CD4-positive, alpha-beta T cell treated with Interleukin-1 beta for 1 hour (primary cell): ENCODE measurements at places on chromosomes 3 and 15.
A peak's percentile ranks its signal among the peaks of the same experiment; 100 is the strongest.

- DNase-seq, result no peak
These were observed 1297.6 kb upstream of the ALCAM start for GRCh38 chr3:104069114-104069513.

- no peak for DNase-seq
These were observed 107.4 kb downstream of the ADAMTS17 start for GRCh38 chr15:100234158-100235029.

DNA sequence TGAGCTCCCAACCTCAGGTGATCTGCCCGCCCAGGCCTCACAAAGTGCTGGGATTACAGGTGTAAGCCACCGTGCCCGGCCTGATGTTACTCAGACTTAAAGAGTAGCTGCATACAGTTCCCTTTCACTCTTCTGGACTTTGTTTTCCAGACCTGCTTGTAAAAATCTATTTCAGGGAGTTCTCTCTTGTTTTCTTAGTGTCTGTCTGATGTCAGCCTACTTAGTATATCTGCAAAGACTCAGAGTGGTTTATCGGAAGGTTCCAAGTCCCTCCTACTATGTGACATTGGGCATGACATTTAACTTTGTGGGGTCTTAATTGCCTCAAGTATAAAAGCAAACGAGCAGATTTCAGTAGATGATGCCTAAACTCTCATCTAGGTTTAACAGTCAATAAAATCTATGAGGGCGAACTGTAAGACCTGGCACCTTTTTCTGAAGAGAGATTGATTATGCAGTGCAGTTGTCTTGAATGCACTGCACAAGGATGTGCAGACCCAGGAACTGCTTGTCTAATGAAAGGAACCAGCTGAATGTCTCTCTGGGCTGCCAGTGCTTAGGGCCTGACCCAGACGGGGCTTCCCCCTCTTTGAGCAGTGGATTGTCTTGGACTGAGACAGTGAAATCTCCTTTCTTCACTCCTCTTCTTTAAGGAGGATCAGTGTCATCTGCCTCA, 301.4 kb downstream of the PTPRG start:
- DNase-seq, result no peak

DNA sequence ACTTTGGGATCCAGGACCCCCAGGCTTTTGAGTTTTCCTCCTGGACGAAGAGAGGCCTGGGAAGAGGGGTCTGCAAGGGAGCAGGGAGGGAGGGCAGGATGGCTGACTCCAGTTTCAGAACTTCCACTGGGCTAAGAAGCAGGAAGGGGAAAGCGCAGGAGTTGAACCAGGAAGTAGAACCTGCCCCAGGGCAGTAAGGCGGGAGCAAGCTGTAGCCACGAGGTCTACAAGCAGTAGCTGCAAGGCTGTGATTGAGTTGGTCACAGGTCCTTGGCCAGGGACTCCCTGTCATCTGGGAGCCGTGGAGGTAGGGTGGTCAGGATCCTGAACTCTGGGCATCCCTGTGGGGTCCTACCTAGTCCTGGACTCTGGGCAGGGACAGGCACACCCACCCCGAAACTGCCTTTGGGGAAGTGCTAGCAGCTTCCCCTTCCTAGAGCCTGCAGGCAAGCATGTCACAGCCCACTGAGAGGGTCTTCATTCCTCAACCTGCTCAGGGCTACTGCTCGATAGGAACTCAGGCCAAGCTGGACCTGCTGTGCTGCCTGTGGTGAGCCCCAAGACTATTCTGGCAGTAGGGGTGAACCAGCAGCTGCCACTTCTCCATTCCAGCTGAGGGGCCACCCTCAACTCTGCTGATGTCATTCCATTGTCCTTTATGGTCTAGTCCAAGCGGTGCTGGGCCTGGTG, 5.8 kb upstream of the GNAI2 start:
- DNase-seq, result no peak

- DNase-seq, result peak; percentile 45
These were observed 254.8 kb upstream of the EOMES start for GRCh38 chr3:27976933-27977332.

- no peak for DNase-seq
These were observed 416.5 kb upstream of the RGMA start for GRCh38 chr15:93505506-93505905.

- no peak for DNase-seq
These were observed 73.8 kb downstream of the FLNB start for GRCh38 chr3:58082047-58082446.

DNA sequence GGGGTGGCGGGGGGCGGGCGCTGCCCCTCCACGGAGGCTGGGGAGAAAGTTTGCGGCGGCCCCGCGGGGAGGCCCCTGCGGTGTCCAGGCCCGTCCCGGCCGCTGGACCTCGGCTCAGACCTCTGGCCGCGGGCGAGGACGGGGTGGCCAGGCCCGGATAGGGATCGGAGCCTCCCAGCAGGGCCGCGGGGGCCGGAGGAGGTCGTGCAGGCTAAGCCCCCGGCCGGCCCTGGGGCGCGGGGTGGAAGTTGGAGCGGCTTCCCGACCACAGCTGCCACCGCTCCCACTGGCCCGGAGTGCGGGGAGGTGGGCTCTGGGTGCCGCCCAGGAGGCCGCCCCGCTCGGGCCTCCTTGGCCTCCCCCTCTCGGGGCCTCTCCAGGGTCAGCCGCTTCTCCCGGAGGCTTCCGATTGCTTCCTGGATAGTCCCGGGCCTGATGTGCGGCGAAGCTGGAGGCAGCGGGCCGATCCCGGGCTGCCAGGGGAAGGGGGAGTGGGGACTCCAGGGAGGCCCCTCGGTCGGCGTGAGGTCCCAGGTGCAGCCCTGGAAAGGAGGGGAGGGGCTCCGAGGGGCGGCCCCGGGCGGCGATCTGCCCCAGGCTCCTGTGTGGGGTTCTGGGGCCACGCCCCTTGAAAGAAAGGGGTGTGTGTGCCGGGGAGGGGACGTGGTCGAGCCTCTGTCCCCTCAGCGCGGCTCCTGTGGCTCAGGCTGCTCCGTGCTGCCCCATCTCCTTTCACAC, 907 bp downstream of the PLXNA1 start:
- DNase-seq, result peak; percentile 33

GRCh38 chr3:110528305-110529121, 543.1 kb upstream of the NECTIN3 start:
- DNase-seq, result no peak

- no peak for DNase-seq
These were observed 600.2 kb upstream of the GRM7 start for GRCh38 chr3:6260551-6261191.

- no peak for DNase-seq
These were observed 47.4 kb downstream of the RAD54L2 start for GRCh38 chr3:51585871-51586270.

DNA sequence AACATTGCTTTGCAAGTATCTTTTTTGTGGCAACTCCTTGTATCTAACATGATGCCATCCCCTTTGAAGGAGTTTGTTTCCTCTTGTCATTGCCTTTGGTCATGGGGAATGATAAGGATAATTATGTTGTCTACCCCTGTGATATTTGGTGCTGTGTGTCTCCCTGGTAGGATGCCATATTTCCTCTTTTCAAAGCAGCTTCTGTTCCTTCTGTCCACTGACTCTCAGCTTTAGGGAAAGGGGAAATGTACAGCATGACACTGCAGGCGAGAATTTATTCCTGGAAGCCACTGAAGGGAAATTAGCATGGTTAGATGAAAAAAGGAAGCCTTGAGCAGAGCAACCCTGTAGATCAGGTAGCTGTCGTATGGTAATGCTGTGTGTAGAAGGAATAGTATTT, 576.7 kb downstream of the CADM2 start:
- DNase-seq, result no peak

- no peak for DNase-seq
These were observed 17.4 kb upstream of the ST3GAL6 start for GRCh38 chr3:98745718-98746117.

DNA sequence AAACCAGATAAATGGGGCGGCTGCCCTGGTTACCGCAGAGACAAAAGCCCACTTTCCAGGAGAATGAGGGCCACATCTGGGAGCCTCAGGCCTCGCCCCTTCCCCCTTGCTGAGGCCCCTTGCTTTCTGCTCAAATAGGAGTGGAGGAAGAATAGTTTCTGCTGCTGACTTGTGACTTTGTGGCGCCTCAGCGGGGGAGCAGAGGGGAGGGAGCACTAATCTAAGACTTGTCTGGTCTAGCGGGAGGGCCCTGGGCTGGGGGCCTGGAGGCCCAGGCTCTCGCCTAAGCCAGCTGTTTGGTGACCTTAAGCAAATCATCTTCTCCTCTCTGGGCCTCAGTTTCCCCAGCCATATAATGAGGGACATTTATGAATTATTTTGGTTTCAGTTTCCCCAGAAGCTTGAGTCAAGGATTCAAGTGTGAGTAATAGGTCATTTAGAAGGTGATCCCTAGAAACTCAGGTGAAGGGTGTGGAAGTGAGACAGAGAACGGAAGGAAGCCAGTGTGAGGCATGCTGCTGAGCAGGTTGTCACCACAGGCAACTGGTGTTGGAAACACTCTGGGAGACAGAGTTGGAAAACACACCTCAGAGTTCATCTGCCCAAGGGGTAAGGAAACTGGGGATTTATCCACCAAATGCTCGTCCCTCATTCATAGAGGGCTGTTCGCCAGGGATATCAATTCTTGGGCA, 25.9 kb upstream of the SMAD3 start:
- DNase-seq, result no peak

GRCh38 chr15:24772686-24773373, 97.3 kb downstream of the NPAP1 start:
- peak; percentile 70 for DNase-seq

DNA sequence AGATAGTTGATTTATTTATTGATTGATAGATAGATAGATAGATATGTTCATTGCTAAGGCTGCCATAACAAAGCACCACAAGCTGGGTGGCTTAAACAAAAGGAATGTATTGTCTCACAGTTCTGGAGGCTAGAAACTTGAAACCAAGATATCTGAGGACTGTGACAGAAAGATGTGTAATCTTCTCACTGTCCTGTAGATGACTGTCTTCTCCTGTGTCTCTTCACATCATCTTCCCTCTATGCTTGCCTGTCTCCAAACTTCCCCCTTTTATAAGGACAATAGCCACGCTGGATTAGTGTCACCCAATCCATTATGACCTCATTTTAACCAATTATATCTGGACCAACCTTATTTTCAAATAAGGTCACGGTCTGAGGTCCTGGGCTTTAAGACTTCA, 40.9 kb downstream of the GNB4 start:
- DNase-seq, result no peak

- DNase-seq, result no peak
These were observed 97.5 kb downstream of the BDH1 start for GRCh38 chr3:197458179-197458707.

DNA sequence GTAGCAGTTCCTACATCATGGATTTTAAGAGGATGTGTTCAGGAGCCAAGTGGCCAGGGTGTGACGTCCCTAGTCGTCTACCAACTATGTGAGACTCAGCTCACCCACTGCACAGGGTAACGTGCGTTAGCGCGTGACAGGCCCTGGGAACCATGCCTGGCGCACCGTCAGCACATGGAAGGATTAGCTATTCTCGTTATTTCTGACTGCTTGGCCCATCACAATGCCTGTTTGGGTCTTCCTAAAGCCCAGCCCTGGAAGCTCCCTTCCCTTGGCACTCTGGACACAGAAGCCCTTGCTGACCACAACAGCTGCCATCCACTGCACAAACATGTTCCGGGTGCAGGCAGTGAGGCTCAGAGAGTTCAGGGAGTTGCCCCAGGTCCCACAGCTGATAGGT, 91.0 kb upstream of the RPL32 start:
- no peak for DNase-seq

DNA sequence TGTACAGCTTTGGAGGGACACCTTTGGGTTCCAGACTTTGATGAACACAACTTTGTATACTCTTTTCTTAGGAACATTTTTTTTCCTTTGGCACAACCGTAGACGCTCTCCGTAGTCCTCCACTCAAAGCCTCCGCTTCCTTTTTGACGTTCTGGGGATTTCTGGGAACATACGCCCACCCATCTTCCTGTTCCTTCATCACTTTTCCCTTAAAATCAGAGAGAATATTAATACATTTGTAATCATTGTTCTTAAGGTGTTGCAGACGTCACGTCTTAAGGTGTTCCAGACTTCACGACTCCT, 405 bp upstream of the SPG21 start:
- no peak for DNase-seq

- DNase-seq, result no peak
These were observed 419.5 kb upstream of the PROK2 start for GRCh38 chr3:72204452-72204851.

DNA sequence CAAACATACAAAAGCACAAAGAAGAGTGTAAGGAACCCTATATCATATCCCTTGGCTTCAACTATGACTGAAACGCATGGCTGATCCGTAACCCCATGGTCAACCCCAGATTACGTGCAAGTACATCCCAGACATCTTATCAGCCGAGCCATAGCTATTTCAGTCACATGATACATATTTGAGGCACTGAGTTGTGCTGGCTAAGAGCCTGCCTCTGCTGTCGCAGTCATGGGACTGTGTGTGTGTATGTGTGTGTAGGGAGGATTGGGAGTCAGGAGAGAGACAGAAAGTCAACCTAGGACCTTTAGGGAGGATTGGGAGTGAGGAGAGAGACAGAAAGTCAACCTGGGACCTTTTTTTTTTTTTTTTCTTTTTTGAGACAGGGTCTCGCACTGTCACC, 8.4 kb downstream of the ST6GAL1 start:
- DNase-seq, result no peak

DNA sequence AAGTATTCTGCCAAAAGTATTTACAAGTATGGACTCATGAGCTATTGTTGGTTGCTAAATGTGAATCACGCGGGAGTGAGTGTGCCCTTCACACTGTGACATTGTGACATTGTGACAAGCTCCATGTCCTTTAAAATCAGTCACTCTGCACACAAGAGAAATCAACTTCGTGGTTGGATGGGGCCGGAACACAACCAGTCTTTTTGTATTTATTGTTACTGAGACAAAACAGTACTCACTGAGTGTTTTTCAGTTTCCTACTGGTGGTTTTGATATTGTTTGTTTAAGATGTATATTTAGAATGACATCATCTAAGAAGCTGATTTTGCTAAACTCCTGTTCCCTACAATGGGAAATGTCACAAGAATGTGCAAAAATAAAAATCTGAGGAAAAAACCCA, 30.3 kb downstream of the SYNM start:
- DNase-seq, result no peak

DNA sequence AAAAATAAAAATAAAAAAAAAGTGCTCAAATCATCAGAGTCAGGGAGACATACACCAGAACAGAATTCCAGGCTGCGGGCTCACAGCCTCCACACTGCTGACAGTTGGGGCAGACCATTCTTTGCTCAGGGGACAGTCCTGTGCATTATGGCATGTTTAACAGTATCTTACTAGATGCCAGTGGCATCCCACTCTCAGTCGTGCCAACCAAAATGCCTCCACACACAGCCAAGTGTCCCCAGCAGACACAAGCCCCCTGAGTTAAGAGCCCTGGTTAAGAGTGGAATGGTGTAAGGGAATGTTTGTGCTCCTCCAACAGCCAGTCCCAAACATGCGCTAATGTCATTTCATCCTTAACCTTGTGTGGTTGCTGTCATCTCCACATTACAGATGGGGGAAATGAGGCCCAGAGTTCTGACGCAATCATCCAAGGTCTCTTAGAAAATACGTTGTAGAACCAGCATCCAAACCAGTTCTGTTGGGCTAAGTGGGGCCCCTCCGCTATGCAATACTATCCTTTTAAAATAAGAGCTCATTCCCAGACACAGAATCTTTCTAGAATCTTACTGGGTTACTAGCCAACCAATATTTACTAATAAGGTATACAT, 26.0 kb downstream of the CFAP92 start:
- no peak for DNase-seq
